Cortex of kidney (tissue), 1 donor: ENCODE measurements at places on chromosomes 1 and 21.

DNA sequence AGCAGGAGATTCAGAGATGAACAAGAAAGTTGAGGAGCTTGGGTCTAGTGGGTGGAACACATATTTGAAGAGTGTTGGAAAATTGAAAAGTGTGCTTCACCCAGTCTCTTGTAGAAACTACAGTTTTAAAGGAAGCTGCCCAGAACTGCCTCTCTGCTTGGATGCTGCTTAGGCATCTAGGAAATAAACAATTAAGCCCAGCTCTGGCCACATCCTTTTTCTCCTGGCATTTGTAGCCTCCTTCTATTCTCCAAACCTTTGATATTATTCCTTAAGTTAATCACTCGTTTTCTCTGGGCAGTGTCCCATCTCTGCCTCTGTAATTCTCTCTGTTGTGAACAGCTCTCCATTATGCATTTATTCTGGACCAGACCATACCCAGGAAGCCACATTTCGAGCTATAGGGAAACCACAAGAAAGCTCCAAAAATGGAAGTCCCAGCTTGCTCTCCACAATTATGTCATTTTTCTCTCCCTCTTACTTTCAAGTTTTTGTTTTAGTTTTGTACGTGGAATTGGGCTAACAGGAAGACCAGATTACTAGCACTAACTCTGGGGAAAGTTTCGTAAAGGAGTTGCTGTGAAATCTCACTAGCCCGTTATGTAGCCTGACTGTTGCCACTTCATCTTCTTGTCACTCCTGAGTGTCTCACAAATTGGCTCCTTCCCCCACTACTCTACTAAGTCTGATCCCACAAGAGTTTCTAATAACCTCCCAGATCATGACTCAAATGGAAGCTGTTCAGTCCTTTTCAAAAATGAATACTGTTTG, 102.2 kb downstream of the NTMT2 start:
- no peak for DNase-seq

DNA sequence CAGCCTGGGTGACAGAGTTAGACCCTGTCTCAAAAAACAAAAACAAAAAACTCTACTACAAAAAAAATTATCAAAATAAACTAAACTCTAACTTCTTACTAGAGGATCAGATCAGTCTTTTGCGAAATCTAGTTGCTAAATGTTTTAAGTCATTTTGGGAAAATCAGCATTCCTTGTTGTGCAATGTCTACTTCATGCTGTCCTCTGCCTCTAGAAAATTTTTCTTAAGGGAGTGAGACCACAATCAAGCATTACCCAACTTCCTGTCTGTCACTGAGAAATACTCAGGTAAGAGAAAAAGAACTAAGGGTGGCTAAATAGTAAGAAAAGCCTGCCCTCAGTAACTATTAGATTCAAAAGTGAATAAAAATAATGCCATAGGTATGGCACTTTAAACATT, 67.2 kb upstream of the FOXD3 start:
- DNase-seq: no peak

DNA sequence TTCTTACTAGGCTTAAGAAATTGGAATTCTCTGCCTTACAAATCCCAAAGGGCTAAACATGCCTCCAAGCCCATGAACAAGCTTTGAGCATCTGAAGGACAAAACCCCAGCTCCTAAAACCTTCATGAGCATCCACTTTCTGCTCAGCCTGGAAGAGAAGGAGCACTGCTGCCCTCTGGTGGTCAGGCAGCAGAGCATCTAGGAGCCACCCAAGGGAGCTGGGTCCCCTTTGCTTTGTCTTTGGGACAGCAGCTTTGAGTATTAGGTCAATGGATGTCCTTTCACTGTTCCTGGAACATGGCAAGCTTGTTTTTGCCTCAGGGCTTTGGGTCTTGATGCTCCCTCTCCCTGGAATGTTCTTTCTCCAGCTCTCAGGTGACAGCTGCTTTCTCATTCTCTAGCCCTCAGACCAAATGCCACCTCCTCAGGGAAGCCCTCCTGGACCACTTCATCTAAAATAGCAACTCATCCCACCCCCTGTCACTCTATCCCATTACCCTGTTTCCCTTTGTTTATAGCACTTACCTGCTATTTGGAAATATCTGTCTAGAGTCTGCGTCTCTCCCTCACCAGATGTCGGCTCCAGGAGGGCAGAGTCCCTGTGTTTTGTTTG, 25.7 kb downstream of the RAB7B start:
- DNase-seq: no peak

GRCh38 chr1:244155661-244156060, 104.6 kb downstream of the ZBTB18 start:
- DNase-seq: no peak

GRCh38 chr1:223374064-223374610, 10.2 kb upstream of the SUSD4 start:
- DNase-seq: no peak

DNA sequence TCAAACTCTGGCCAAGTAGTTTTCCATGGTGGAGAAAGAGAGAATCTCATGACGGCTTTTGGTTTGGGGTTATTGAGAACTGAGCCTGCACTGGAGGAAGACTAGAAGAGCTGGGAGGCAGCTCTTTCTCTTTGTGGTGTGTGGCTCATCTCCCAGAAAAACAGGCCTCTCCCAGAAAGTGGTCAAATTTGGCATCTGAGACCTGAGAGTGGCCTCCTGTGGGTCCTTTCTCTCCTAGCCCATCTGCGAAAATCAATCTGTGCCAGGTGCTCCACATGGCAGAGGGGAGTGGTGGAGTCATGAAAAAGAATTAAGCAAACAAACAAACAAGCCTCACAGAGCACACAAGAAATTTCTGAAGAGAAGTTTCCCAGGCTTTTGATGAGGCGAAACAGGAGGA, 305.0 kb downstream of the ST6GALNAC3 start:
- no peak for DNase-seq
